ENCODE measurements at places on chromosomes 6 and 20.

GRCh38 chr6:154341871-154342270 is 14.7 kb downstream of the IPCEF1 start:
- no peak for DNase-seq

DNA sequence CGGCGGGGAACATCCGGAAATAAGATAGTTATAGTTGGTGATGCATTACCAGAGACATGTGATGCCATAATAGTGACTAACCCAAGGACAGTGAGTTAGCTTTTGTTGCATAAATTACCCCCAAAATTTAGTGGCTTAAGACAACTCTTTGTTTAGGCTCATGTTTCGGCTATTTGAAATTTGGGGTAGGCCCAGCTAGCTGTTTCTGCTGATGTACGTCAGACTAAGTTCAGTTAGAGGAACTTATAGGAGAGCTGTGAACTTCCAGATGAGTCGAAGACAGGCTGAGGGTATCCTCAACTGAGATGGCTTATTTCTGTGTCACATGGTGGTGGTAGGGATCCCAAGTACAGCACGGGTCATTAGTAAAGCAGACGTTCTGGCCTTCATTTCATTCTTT is 366.5 kb downstream of the PLCB1 start:
- no peak for DNase-seq

DNA sequence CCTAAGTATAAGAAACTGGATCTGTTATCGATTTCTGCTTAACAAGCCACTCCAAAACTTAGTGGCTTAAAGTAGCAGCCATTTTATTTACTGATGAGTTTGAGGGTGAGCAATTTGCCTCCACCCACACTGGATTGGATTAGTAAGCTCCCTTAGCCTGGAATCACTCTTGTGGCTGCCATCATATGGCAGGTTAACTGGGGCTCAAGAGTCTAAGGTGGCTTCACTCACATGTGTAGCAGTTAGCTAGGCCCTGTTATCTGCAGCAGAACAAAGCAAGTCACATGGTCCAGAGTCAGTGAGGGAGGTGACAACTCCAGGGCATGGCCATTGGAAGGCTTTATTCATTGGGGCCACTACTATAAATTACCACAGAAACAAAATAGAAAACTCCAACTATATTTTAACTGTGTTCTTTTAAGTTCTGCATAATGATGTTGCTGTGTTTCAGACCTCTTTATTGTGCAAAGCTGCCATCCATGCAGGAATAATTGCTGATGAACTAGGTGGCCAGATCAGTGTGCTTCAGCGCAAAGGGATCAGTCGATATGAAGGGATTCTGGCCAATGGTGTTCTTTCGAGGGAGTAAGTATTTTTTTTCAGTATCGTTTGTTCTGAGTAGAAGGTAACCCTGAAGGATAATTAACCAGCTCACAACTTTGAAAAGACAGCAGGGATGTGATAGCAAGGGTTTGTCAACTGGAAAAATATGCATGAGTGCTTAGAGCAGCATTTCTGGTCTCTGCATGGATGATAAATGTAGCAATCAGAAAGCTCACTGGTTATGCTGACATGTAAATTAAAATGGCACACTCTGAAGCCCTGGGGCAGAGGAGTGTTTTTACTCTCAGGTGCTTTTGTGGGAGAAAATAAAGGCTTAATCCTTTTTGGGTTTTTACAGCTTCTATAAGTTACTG is 49.6 kb downstream of the DCBLD1 start:
- no peak for DNase-seq

DNA sequence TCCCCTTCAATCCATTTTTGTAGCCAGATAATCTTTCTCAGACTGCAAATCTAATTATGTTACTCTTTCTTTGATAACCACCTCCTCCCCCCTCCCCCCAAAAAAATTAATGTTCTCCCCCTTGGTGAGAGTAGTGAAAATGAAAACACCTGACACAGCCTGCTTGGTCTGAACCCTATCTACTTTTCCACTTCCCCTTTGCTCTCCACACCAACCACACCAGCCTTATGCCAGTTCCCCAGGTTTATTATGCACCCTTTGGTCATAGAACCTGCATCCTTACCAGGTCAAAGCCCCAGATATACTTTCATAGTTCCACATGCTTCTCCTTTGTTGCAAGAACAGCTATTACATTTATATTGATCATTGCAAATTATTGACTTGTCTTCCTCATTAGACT is 19.4 kb downstream of the PFDN4 start:
- no peak for DNase-seq

- peak; percentile 16 for DNase-seq
Observed at GRCh38 chr6:28683945-28684538, 158.4 kb downstream of the GPX5 start.

DNA sequence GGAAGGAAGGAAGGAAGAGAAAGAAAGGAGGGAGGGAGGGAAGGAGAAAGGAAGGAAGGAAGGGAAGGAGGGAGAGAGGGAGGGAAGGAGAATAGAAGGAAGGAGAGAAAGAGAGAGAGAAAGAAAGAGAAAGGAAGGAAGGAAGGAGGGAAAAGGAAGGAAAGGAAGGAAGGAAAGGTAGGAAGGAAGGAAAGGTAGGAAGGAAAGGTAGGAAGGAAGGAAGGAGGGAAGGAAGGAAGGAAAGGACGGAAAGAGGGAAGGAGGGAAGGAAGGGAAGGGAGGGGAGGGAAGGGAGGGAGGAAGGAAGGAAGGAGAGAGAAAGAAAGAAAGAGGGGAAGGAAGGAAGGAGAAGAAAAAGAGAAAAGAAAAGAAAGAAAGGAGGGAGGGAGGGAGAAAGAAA is 47.0 kb upstream of the TFAP2A start:
- DNase-seq = no peak

GRCh38 chr6:89977808-89978748 is 83.8 kb downstream of the GJA10 start:
- DNase-seq = no peak

DNA sequence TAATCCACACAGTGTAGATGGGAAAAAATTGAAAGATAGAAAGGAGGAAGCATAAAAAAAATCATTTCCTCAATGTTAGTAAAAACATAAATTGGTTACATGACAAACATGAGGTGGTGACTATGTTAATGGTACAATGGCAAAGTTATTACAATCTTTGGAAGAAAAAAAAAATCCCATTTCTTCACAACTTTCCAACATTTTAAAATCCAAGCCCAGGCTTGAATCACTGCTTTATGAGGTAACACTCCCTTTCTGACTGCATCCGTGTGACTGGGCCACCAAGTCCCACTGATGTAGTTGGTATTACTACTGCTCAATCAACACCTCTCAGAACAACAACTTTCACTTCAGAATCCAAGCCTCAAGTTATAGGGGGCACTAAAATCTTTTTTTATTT is 160.4 kb downstream of the BTBD9 start:
- DNase-seq = peak; percentile 58

- DNase-seq = no peak
Observed at GRCh38 chr6:137272403-137272802, 53.2 kb upstream of the IFNGR1 start.

- no peak for DNase-seq
Observed at GRCh38 chr20:60034231-60035110, 76.2 kb downstream of the CDH26 start.

DNA sequence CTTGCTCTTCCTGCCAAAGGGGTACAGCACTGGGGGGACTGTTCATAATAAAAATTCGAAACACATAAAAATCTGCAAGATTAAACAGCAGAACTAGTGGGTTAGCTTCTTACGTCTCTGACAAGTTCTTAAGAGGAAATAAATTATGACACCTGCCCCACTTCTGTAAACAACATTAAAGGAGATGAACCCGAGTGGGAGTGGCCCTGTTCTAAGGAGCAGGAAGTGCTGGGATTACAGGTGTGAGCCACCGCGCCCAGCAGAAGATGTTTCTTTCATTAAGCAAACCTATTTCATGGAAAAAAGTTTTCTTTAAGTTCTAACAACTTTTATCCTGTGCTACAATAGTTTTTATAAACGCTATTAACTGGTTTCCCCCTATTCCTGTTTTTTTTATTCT is 24.6 kb downstream of the USP45 start:
- DNase-seq = no peak

GRCh38 chr6:54865091-54865631 is 18.6 kb downstream of the FAM83B start:
- no peak for DNase-seq

DNA sequence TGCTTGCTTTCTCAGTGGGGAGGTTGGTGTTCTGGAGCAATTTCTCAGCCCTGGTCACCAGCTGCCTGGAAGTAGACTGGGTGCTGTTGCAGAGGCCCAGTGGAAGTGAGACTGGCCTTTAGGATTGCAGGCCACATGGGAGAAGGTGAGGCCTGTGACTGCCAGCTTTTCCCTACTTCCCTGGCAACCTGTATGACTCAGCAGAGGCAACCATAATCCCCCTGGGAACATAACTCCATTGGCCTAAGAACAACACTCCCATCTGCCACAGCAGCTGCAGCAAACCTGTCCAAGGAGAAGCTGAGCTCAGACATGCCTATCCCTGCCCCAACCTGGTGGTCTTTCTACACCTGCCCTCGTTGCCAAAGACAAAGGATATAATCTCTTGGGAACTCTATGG is 473.5 kb upstream of the SPTLC3 start:
- no peak for DNase-seq

DNA sequence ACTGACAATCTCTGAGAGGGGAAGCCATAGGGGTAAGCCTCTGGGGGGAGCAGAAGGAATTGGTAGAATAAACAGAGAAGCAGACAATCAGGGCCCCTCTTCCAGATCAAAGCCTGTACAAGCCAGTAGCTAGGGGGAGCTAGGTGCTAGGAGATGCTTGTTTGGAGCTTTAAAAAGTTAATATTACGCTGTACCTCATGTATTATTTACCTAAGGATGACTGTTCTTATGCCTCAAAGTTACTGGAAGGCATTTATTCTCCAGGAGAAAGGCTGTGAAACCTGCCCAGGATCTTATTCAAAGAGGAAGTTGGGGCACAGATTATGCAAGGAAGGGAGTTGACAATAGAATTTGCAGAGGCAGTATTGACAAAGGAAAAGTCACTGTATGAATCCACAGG is 111.8 kb upstream of the SLC35F1 start:
- DNase-seq = no peak

- no peak for DNase-seq
Observed at GRCh38 chr6:150770637-150771036, 94.9 kb upstream of the MTHFD1L start.

GRCh38 chr6:13673368-13673767 is 38.3 kb downstream of the RANBP9 start:
- no peak for DNase-seq

DNA sequence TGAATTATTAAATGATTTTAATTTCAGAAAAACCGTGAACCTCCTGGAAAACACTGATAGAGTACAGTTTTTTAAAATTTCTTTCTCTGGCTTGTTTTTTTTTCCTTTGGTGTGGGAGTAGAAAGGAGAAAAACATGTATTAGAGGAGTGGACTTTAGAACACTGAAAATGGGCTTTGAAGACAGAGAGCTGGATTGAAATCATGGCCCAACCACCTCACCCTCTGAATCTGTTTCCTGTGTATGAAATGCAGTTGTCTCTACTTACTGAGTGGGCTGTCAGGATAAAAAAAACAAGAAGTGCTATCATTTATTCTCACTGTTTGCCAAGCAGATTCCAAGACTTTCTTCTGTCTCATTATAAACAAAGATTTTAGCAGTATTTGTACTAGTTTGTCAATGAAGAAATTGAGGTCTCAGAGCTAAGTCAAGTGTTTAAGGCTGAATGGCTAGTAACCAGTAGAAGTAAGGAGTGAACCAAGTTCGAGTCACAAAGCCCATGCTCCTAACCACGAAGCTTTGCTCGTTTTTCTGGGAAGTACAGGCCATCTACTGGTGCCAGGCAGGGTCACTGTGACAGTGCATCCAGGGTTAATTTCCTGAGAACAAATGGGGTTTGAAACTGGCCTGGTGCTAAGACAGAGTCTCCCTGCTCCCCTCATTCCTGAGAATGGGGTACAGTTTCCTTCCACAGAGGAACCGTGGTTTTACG is 256.4 kb downstream of the TMEM242 start:
- DNase-seq = peak; percentile 6

GRCh38 chr20:63178889-63179686 is 36.8 kb downstream of the YTHDF1 start:
- DNase-seq = no peak

DNA sequence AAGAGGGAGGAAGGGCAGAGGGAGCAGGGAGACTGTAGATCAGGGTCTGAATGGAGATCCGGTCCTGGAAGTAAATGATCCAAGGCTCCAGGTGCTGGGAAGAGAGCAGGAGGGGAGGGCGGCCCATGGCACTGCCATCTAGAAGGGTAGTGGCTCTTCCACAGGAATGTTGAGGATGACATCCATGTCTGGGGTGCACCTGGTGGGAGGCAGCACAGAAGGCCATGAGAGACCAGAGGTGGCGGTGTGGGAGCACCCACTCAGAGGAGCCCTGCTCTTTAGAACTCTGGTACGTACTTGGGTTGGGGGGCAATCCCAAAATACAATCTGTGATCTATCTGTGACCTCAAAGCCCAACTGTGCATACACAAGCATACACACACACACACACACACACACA is 13.5 kb downstream of the DEFB132 start:
- no peak for DNase-seq

- DNase-seq = no peak
Observed at GRCh38 chr6:22231616-22232015, 65.2 kb downstream of the PRL start.

- no peak for DNase-seq
Observed at GRCh38 chr6:80728101-80728750, 621.8 kb downstream of the BCKDHB start.

- peak; percentile 59 for DNase-seq
Observed at GRCh38 chr6:81838724-81839426, 86.4 kb upstream of the TENT5A start.

- DNase-seq = no peak
Observed at GRCh38 chr20:32296412-32296811, 19.0 kb downstream of the KIF3B start.

GRCh38 chr6:37092923-37093727 is 76.8 kb upstream of the PIM1 start:
- DNase-seq = no peak

GRCh38 chr6:38436726-38437465 is 202.8 kb downstream of the BTBD9 start:
- peak; percentile 5 for DNase-seq

- DNase-seq = no peak
Observed at GRCh38 chr20:16446991-16447390, 126.3 kb downstream of the KIF16B start.

GRCh38 chr6:85406641-85407075 is 43.2 kb upstream of the NT5E start:
- no peak for DNase-seq

DNA sequence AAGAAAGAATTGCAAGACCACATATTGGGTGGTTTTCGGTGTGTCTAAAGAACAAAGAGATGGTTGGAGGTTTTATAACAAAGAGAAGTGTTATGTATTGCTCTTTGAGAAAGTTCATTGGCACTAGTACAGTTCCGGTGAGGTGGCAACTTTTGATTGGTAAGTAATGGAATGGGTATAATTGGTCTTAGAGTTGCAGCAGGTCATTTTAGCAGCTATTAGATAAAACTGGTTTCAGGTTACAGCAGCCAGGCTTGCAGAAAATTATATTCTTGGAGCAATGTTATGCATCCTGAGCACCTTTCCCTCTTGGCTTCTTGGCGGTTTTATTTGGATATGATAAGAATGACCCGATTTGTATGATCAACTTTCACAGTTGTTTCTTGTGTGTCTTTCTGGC is 12.3 kb upstream of the SSTR4 start:
- no peak for DNase-seq

- no peak for DNase-seq
Observed at GRCh38 chr6:33609528-33609927, 11.6 kb upstream of the ITPR3 start.

GRCh38 chr20:45340236-45340847 is 7.9 kb downstream of the SDC4 start:
- no peak for DNase-seq

All from inflammatory macrophage (primary cell).